ENCODE measurements at places on chromosomes 16 and 17. TPM values are rescaled to one million over a fixed set of nuclear protein-coding genes. Genes with fewer than 3 reads are reported as not detected.
A peak's percentile ranks its signal among the peaks of the same experiment; 100 is the strongest.

Gene CRYM
- polyA plus RNA-seq: 4.0 TPM

Gene ARL4D
- polyA plus RNA-seq: 5.4 TPM

Gene VAT1L
- polyA plus RNA-seq: 14.8 TPM

Gene EVI2B
- 7.9 TPM for polyA plus RNA-seq

GRCh38 chr16:12097523-12098428, 121.2 kb downstream of the SNX29 start:
- no peak overlapping the region for H3K4me3 ChIP-seq
- no peaks in the 10 kb centered on the region for H3K4me1 ChIP-seq
- no peak overlapping the region for H3K27ac ChIP-seq
- DNase-seq: no peak
- no peaks in the 10 kb centered on the region for H3K27me3 ChIP-seq

- H3K36me3 ChIP-seq: no peaks in the 10 kb centered on the region
- DNase-seq: no peak
- H3K27ac ChIP-seq: no peak overlapping the region
- H3K27me3 ChIP-seq: no peaks in the 10 kb centered on the region
- no peaks in the 10 kb centered on the region for H3K4me1 ChIP-seq
These were observed 464.1 kb upstream of the SALL1 start for GRCh38 chr16:51615141-51615540.

GRCh38 chr16:69057400-69058378, 47.8 kb upstream of the HAS3 start:
- H3K4me3 ChIP-seq: no peak overlapping the region
- H3K4me1 ChIP-seq: no peaks in the 10 kb centered on the region
- H3K36me3 ChIP-seq: no peaks in the 10 kb centered on the region
- no peak for DNase-seq
- H3K27ac ChIP-seq: no peak overlapping the region

DNA sequence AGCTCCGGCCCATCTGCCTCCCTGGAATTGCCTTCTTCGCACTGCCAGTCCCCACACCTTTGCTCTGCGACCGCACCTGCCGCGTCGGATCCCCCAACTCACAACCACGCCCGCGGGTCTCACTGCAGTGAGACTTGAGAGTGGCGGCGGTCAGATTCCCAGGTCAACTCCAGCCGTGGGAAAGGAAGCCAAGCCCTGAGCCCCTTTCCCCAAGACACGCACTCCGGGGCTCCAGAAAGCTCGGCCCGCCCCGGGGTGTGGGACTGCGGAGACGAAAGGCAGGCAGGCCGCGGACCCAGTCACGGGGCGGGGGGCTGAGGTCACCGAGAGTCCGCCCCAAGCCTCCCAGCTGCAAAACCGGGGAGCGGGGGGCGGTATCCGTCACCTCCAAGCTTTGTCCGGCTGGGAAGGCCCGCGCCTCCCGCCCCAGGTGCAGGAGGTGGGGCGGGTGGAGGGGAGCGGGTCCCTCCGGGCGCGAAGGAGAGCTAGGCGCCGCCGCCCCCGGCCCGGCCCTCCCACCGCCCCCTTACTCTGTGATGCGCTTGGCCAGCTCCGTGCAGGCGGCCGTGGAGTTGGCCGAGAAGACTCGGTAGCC, 615 bp downstream of the PRPSAP1 start:
- H3K4me1 ChIP-seq: peaks cover 3% of the 10 kb centered on the region
- no peaks in the 10 kb centered on the region for H3K27me3 ChIP-seq
- DNase-seq: peak; percentile 57
- peak overlapping the region; percentile 84 for H3K27ac ChIP-seq

- no peak for DNase-seq
- H3K36me3 ChIP-seq: peaks cover 46% of the 10 kb centered on the region
- peak overlapping the region; percentile 84 for H3K4me3 ChIP-seq
- no peaks in the 10 kb centered on the region for H3K27me3 ChIP-seq
These were observed 488 bp downstream of the SPSB3 start for GRCh38 chr16:1781758-1782407.

GRCh38 chr17:39997543-39997942, 16.9 kb downstream of the PSMD3 start:
- H3K36me3 ChIP-seq: peaks cover 50% of the 10 kb centered on the region
- H3K27me3 ChIP-seq: no peaks in the 10 kb centered on the region
- no peak for DNase-seq
- no peak overlapping the region for H3K4me3 ChIP-seq
- H3K27ac ChIP-seq: no peak overlapping the region

DNA sequence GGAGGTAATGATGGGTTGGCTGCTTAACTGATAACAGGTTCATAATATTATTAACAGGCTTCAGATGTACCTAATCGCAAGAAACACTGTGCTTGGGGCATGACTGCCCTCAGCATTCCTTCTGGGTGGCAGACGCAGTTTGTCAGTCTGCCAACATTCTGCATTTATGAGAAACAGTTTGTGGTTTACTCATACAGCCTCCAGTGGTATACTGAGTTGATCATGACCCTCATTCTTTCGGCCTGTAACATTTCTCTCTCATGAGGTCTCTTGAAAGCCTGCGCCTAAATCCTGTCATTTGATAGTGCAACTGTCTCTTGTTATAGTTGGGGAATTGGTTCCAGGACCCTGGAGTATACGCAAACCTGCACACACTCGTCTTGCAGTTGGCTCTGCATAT, 4.9 kb upstream of the RUSF1 start:
- H3K27ac ChIP-seq: no peak overlapping the region
- peaks cover 9% of the 10 kb centered on the region for H3K4me1 ChIP-seq
- no peak for DNase-seq
- H3K36me3 ChIP-seq: no peaks in the 10 kb centered on the region
- H3K4me3 ChIP-seq: no peak overlapping the region

DNA sequence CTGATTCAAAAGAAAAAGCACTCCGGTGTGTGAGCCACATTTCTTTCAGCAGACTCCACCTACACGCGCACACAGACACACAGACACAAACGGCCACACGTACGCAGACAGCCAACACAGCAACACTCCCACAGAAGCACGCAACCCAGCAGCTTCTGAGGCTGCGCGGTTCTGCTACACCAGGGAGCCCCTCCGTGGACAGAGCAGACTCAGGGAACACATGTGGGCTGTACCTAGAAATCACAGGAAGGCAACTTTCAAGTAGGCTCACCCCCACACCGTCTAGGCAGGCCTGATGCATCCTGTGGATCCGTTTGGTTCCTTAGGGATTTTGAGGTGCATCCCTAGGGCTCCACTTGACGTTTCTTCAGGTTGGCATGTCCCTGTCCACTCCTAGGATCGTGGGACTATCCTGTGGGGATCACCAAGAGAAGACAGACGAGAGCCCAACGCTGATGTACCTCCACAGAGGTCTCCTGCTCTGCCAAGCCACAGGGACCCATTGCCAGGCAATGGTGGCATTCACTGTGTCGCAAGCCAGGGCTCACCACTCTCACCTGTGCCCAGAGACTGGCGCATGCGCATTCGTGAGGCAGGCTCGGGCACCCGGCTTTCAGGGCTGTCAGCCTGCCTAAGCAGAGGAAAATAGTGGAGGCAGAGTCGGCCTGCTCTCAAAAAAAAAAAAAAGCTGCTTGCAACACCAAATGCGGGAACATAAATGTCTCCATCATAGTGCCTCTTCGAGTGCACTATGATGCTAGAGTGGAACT, 2333.3 kb downstream of the TP53TG3F start:
- no peak overlapping the region for H3K27ac ChIP-seq
- DNase-seq: no peak
- no peaks in the 10 kb centered on the region for H3K36me3 ChIP-seq
- H3K27me3 ChIP-seq: no peaks in the 10 kb centered on the region
- no peak overlapping the region for H3K4me3 ChIP-seq

DNA sequence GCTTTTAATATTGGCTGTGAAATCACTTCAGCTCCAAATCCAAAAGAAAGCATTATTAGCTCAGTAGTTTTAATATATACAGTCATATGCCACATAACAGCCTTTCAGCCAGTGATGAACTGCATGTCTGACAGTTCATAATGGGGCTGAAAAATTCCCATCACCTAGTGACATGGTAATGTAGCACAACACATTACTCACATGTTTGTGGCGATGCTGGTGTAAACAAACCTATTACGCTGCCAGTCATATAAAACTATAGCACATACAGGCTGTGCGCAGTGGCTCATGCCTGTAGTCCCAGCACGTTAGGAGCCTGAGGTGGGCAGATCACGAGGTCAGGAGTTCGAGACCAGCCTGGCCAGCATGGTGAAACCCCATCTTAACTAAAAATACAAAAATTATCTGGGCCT, 92.2 kb downstream of the TUBD1 start:
- H3K27me3 ChIP-seq: no peaks in the 10 kb centered on the region
- DNase-seq: no peak
- H3K4me3 ChIP-seq: no peak overlapping the region
- H3K27ac ChIP-seq: no peak overlapping the region

DNA sequence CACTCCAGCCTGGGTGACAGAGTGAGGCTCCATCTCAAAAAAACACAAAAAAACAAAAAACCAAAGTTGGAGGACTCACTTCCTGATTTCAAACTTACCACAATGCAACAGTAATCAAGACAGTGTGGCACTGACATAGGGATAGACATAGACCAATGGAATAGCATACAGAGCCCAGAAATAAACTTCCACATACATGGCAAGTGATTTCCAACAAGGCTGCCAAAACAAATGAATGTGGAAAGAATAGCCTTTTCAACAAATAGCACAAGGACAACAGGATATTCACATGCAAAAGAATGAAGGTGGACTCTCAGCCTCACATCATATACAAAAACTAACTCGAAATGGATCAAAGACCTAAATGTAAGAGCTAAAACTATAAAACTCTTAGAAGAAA, 36.8 kb upstream of the RASD1 start:
- H3K4me3 ChIP-seq: no peak overlapping the region
- H3K27me3 ChIP-seq: no peaks in the 10 kb centered on the region
- DNase-seq: no peak
- H3K4me1 ChIP-seq: peaks cover 18% of the 10 kb centered on the region

GRCh38 chr16:79372503-79373184, 227.9 kb downstream of the MAF start:
- no peaks in the 10 kb centered on the region for H3K36me3 ChIP-seq
- no peaks in the 10 kb centered on the region for H3K27me3 ChIP-seq
- no peaks in the 10 kb centered on the region for H3K4me1 ChIP-seq

- H3K27ac ChIP-seq: no peak overlapping the region
- no peaks in the 10 kb centered on the region for H3K27me3 ChIP-seq
- H3K4me3 ChIP-seq: no peak overlapping the region
- no peaks in the 10 kb centered on the region for H3K4me1 ChIP-seq
These were observed 8.8 kb upstream of the ADAM11 start for GRCh38 chr17:44749980-44750318.

- no peaks in the 10 kb centered on the region for H3K27me3 ChIP-seq
- no peak overlapping the region for H3K4me3 ChIP-seq
- no peak overlapping the region for H3K27ac ChIP-seq
- H3K4me1 ChIP-seq: no peaks in the 10 kb centered on the region
These were observed 9.3 kb downstream of the CEP295NL start for GRCh38 chr17:78893684-78894083.

GRCh38 chr16:67283039-67283825, 3.9 kb downstream of the PLEKHG4 start:
- H3K36me3 ChIP-seq: no peaks in the 10 kb centered on the region
- DNase-seq: no peak
- H3K4me3 ChIP-seq: no peak overlapping the region
- peaks cover 6% of the 10 kb centered on the region for H3K4me1 ChIP-seq
- H3K27me3 ChIP-seq: no peaks in the 10 kb centered on the region

GRCh38 chr17:46777943-46778915, 40.3 kb downstream of the WNT3 start:
- peaks cover 6% of the 10 kb centered on the region for H3K4me1 ChIP-seq
- no peaks in the 10 kb centered on the region for H3K36me3 ChIP-seq
- no peak overlapping the region for H3K27ac ChIP-seq
- no peak overlapping the region for H3K4me3 ChIP-seq
- no peak for DNase-seq

DNA sequence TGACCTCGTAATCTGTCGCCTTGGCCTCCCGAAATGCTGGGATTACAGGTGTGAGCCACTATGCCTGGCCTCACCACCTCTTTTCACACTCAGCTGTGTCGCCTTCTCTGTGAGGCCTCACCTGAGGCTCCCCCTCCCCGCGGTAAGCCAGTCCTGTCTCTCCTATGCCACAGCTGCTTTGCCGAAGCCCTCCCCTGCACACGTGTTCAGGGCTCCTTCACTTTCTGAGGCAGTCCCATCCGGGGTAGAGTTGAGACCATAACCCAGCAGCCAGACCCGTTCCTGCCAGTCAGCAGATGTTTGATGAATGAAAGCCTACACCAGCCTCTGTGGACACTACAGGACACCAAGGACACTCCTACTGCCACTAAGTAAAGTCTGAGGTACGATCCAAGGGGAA, 10.6 kb downstream of the USP7 start:
- H3K4me3 ChIP-seq: no peak overlapping the region
- H3K36me3 ChIP-seq: no peaks in the 10 kb centered on the region
- no peak for DNase-seq
- H3K27ac ChIP-seq: no peak overlapping the region
- H3K4me1 ChIP-seq: peaks cover 37% of the 10 kb centered on the region
- no peaks in the 10 kb centered on the region for H3K27me3 ChIP-seq

- no peaks in the 10 kb centered on the region for H3K36me3 ChIP-seq
- H3K27me3 ChIP-seq: no peaks in the 10 kb centered on the region
- DNase-seq: no peak
- no peaks in the 10 kb centered on the region for H3K4me1 ChIP-seq
- H3K4me3 ChIP-seq: no peak overlapping the region
- no peak overlapping the region for H3K27ac ChIP-seq
These were observed 71.2 kb downstream of the PCTP start for GRCh38 chr17:55822028-55822427.

Measured in large intestine (tissue), 12 donors.